Activated T-cell treated with anti-CD3 and anti-CD28 coated beads for 1 hour (primary cell): ENCODE measurements at places on chromosomes 13 and 19.

- peak; percentile 81 for DNase-seq
These were observed 62.6 kb downstream of the IER2 start for GRCh38 chr19:13212759-13213330.

DNA sequence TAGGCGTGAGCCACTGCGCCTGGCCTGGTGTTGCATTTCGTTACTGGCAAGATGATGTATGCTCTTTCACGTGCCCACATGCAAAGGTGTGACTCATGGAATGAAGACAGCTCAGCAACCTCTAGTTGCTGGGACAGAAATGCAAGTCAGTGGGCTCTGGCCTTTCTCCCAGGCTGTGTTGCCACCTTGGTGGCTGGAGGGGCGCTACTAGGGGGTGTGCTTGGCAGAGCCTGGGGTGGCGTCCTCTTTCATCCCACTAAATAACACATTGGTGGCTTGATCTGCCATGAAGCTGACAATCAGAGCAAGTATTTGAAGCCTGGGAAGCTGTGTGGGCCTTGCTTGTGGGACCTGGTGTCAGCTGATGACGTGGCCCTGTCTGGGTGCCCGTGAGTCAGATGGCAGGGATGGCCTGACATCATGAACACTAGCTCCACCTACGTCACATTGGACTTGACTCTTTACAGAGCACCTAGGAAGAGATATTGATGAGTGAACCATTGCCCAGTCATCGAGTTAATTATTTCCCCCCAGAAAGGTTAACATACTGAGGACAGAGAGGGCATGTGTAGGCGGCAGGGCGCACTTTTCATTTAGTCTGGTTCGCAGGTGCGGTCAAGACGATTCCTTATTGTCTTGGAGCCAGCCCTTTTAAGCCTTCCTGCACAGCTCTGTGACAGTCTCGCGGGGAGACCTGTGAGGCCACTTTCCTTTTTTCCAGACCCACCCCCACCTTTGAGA is 154.2 kb downstream of the TM9SF2 start:
- no peak for DNase-seq

- DNase-seq = no peak
These were observed 95.4 kb downstream of the RNASEH2B start for GRCh38 chr13:51004918-51005460.

GRCh38 chr19:31372246-31372781 is 23.1 kb upstream of the TSHZ3 start:
- no peak for DNase-seq

GRCh38 chr13:39900106-39900750 is 244.8 kb downstream of the COG6 start:
- DNase-seq = no peak

GRCh38 chr19:3725640-3726310 is 17.6 kb downstream of the TJP3 start:
- no peak for DNase-seq

DNA sequence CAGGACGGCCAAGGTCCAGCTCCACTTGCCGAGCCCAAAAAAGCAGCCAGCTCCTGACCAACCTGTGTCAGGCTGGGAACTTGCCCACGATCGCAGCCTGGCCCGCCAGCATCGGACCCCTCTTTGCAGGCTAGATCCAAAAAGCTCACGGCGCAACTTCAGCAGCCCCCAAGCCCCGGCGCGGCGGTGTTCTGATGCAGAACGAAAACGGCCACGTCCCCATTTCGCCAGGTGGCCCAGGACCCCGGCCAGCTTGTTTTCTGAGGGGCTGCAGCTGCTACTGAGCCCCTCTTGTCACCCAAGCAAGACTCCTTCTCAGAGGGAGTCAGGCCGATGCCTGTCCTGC is 1.3 kb downstream of the TMEM259 start:
- no peak for DNase-seq

- no peak for DNase-seq
These were observed 4.3 kb downstream of the PHF11 start for GRCh38 chr13:49499889-49500660.

- DNase-seq = peak; percentile 41
These were observed 34.8 kb upstream of the C1QTNF9 start for GRCh38 chr13:24274452-24275021.

DNA sequence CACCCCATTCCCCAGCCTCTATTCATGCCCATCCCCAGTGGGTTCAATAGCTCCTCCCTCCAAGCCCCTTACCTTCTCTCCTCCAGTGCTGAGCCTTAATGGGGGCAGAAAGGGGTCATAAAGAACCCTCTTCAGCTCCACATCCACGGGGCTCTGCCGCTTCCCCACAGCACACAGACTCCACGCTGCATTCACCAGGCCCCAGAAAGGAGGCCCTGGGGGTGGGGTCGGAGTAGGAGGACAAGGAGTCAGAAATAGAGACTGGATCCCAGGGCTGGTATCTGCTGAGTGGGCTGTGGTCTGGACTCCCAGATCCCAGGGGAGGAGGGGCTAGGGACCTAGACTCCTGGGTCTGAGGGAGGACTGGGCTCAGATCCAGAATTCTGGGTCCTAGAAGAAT is 1.6 kb downstream of the CA11 start:
- DNase-seq = no peak

DNA sequence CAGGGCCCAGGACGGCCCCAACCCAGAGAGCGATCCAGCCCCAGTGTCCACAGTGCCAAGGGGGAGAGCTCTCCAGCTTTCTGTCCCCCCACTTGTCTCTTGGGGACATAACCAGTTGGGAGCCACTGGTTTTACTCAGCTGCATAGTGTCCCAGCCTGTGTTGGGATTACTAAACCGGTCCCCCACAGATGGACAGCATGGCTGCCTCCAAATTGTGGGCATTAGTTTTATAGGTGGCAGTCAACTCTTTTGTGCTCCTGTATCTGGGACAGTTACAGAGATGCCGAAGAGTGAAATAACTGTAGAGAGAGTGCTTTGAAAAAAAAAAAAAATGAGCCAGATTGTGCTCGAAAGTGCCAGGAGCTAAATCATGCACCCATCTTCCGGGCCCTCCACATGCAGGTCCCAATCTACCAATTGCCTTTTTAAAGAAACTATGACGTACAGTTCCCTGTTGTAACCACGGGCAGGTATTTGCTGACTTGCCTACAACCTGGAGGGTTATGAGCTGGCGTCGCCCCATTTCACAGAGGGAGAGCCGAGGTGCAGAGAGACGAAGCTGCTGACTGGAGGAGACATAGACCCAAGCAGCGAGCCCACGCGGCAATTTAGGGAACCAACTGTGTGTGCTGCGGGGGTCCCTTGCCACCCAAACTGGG is 2.4 kb upstream of the NFIC start:
- no peak for DNase-seq

GRCh38 chr13:46210362-46211083 is 1.2 kb upstream of the LRRC63 start:
- DNase-seq = no peak

- no peak for DNase-seq
These were observed 32.2 kb upstream of the DOCK9 start for GRCh38 chr13:99009987-99010551.

- DNase-seq = no peak
These were observed 64.2 kb upstream of the ZNF599 start for GRCh38 chr19:34837262-34837661.

DNA sequence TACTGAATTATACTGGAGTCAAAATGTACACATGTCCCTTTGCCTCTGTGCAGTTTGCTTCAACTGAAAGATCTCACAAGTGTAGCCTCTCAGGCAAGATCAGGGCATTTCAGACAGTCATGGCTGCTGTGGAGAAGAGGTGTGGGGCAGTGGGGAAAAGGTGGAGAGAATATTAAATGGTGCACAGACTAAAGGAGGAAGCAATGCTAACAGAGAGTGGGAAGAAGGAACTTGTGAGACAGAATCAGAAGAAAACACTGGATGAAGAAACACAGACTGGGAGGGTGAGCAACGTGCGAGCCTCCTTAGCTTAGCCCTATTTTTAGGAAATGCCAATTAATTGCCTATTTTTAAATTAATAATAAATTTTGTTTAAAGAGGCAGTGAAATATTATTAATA is 49.6 kb upstream of the RAP2A start:
- no peak for DNase-seq

DNA sequence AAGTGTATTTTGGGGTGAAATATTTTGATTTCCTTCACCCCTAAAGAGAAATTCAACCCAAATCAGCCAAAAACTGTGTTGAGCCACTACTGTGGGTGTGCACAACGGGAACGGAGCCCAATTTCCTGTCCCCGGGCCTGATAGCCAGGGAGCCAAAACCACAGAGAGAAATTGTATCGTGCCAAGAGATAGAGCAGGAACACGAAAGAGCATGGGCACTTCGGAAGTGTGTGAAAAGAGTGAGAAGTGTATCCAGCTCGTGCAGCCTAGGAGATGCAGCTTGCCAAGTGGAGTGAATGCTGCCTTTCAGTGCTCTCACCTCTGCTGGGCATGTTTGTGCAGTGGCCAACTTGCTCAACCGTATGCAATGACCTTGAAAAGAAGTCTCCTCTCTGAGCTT is 19.4 kb upstream of the PLEKHF1 start:
- DNase-seq = no peak

DNA sequence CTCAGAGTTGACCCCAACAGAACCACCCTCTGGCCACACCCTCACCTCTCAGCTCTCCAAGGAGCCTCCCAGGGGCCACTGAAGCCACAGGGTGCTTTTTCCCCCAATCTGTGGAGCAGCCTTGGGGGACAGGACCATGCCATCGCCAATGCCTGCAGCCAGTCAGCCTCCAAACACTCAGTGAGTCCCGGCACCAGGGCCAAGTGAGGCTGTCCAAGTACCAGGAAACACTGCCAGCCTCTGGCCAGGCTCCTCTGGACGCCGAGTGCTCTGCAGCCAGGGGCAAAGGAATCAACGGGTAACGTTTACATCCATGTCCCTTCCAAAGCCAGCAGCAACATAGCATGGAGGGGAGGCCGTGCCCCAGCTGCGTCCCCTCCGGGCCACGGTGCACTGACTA is 9.5 kb upstream of the COMP start:
- DNase-seq = no peak

- DNase-seq = no peak
These were observed 128.1 kb downstream of the TUBA3C start for GRCh38 chr13:19053561-19053960.
